Fibroblast of lung (primary cell): ENCODE measurements at places on chromosomes 13 and 19. TPM values are rescaled to one million over a fixed set of nuclear protein-coding genes. Genes with fewer than 3 reads are reported as not detected.
A peak's percentile ranks its signal among the peaks of the same experiment; 100 is the strongest.

The RTBDN gene
- not detected in 2 replicates for total RNA-seq

The USP12 gene
- total RNA-seq = 23.6 and 36.3 TPM in 2 replicates

- H3K36me3 ChIP-seq = peaks cover 16% of the 10 kb centered on the region
- DNase-seq = peak; percentile 46
- H3K27ac ChIP-seq = no peak overlapping the region
- no peaks in the 10 kb centered on the region for H3K4me1 ChIP-seq
- no peaks in the 10 kb centered on the region for H3K27me3 ChIP-seq
Observed at GRCh38 chr19:40578442-40578908, 1.8 kb downstream of the SHKBP1 start.

DNA sequence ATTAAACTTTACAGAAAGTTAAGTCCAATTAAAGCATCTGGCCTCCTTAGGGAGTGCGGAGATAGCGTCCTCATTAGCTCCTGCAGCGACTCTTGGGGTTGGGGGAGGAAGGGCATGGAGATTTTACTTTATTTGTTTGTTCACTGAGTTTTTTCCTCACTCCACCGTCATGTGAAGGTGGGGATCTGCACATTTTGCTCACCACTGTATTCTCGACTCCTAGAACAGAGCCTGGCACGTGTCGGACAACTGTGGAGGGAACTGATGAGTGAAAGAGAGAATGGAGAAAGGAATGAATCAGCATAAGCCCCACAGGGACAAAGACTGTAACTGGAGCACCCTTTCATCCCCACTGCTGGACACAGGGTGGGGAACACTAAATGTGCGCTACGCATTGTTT, 205.1 kb upstream of the TSHZ3 start:
- H3K27ac ChIP-seq = no peak overlapping the region
- no peaks in the 10 kb centered on the region for H3K4me1 ChIP-seq
- no peak for DNase-seq
